ENCODE measurements at places on chromosomes 13 and 19. TPM values are rescaled to one million over a fixed set of nuclear protein-coding genes. Genes with fewer than 3 reads are reported as not detected.

Gene MBD3L3
- not detected for total RNA-seq

Gene COG3
- 19.1 TPM for total RNA-seq

Gene ZNF175
- 2.0 TPM for total RNA-seq

Gene SCN1B
- total RNA-seq: 6.6 TPM

Gene PRTN3
- not detected for total RNA-seq

Gene CEACAM4
- not detected for total RNA-seq

Gene DCT
- 0.29 TPM for total RNA-seq

Gene USF2
- total RNA-seq: 57.8 TPM

Gene PCCA
- 6.2 TPM for total RNA-seq

Gene KIR2DL1
- total RNA-seq: not detected

Gene FFAR3
- not detected for total RNA-seq

Gene F10
- total RNA-seq: not detected

Gene FUT2
- not detected for total RNA-seq

Gene TINCR
- total RNA-seq: 0.40 TPM

Gene ABHD13
- 3.4 TPM for total RNA-seq

Gene RBM42
- total RNA-seq: 147 TPM

Gene TRPC4
- not detected for total RNA-seq

Gene MAP4K1
- 0.11 TPM for total RNA-seq

Gene ZNF223
- 5.4 TPM for total RNA-seq

Gene DENND1C
- total RNA-seq: not detected

Gene ZNF613
- 2.7 TPM for total RNA-seq

Gene REEP6
- 3.7 TPM for total RNA-seq

Gene PNMA8A
- 4.6 TPM for total RNA-seq

Gene POSTN
- 2.0 TPM for total RNA-seq

Gene NLRP5
- 4.9 TPM for total RNA-seq

Gene LNX2
- 6.6 TPM for total RNA-seq

Gene POU2F2
- total RNA-seq: 0.69 TPM

Gene TUBB4A
- total RNA-seq: 0.17 TPM

Gene RFXAP
- 0.30 TPM for total RNA-seq

Gene AMH
- total RNA-seq: 0.51 TPM

Gene PROZ
- not detected for total RNA-seq

Gene CYP2A7
- total RNA-seq: not detected

Gene CAB39L
- 2.2 TPM for total RNA-seq

Gene ZNF554
- 1.9 TPM for total RNA-seq

Gene NPHS1
- not detected for total RNA-seq

Gene ZNF69
- 7.0 TPM for total RNA-seq

Gene LILRB5
- total RNA-seq: not detected

Data from Daoy (cell line).